ENCODE measurements at places on chromosomes 2 and 18.

- no peak for DNase-seq
Observed at GRCh38 chr2:14363137-14363536, 269.4 kb upstream of the LRATD1 start.

GRCh38 chr2:215171151-215171550 lies 32.7 kb upstream of the ABCA12 start:
- no peak for DNase-seq

GRCh38 chr2:223109341-223109740 lies 57.4 kb downstream of the KCNE4 start:
- DNase-seq = no peak

- no peak for DNase-seq
Observed at GRCh38 chr18:35197296-35197695, 43.5 kb upstream of the ZNF397 start.

DNA sequence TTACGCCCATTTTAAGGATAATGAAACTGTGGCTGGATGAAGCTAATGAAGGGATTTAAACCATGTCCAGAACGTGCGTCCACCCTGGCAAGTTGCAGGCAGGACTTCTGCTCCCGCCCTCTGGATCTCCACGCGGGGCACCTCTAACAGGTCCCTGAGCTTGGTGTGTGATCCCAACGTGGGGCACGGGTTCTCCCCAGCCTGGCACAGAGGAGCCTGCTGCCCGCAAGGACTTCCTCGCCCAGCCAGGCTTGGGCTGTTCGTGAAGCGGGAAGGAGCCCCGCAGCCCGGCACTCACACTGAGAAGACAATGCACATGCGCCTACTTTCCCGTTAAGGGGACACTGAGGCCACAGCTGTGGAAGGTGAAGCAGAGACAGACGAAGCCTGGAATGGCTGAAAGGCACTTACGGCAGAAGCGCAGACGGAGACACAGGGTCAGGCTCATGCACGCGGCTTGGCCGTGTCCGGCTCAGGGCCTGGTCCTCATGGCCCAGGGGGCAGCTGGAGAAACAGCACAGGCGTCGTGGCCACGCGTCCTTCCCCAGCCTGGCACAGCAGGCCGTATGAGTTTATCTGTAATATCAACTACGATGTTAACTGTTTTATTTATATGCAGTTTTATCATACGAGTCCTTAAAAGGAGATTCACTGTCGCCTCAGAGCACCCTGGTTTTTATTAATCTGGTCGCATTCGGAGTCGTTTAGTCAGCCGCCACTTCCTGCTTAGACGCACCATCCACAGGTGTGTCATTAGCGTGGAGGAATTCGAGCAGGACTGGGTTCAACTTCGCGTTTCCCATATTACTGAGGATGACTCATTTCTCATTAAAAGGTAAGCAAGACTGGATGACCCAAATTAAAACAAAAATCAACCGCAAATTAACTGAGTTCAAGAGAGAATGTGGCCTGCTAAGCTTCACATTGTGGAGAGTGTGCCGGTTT lies 835.9 kb downstream of the GALR1 start:
- no peak for DNase-seq

- DNase-seq = no peak
Observed at GRCh38 chr2:142975239-142975638, 97.8 kb downstream of the KYNU start.

DNA sequence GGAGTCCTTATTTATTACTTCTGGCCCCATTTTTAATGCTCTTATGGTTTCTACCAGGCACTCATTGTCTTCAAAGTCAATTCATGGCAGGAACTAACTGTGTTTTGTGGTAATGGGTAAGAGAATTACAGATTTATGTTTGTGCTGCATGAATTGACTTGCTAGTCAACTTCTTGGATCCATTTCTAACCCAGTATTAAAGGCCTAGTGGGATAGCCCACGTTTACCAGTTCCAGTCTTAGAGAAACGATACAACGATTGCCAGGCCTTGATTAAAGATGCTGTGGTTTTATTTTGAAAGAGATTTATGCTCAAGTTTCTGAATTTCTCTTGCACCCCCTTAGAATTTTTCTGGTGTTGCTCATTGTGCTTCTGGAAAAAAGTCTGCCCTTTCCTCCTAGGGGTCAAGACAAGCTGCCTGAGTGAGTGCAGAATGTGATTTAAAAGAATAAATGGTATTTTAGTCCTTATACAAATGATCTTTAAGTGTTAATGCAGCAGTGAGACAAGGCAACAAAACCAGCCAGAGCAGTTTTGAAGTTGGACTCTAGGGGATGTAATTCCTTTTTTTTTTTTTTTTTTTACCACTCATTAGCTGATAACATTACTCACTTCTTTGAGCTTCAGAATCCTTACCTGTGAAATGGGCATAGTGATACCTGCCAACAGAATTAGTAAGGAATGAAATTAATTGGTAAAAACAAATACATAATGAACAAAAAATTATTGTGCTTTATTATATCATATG lies 101.5 kb downstream of the ARHGAP15 start:
- no peak for DNase-seq

DNA sequence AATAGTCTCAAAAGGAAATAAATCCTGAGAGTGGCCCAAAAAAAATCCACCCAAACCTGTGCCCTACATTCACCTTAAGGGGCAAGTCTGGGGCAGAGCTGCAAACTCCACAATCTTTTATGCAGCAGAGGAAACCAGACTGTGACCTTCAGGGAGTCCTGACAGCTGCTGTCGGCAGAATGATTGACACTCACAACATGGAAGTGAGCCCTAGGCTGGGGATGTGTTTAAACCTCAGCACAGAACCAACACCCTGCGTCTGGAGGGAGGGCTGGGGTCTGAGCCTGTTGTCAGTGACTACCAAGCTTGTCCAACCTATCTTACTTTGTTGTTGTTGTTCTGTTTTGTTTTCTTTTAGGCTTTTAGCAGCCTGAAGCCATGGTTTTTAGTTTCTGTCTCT lies 39.6 kb downstream of the CRACDL start:
- DNase-seq = no peak

GRCh38 chr2:143564419-143564818 lies 435.2 kb downstream of the ARHGAP15 start:
- no peak for DNase-seq

DNA sequence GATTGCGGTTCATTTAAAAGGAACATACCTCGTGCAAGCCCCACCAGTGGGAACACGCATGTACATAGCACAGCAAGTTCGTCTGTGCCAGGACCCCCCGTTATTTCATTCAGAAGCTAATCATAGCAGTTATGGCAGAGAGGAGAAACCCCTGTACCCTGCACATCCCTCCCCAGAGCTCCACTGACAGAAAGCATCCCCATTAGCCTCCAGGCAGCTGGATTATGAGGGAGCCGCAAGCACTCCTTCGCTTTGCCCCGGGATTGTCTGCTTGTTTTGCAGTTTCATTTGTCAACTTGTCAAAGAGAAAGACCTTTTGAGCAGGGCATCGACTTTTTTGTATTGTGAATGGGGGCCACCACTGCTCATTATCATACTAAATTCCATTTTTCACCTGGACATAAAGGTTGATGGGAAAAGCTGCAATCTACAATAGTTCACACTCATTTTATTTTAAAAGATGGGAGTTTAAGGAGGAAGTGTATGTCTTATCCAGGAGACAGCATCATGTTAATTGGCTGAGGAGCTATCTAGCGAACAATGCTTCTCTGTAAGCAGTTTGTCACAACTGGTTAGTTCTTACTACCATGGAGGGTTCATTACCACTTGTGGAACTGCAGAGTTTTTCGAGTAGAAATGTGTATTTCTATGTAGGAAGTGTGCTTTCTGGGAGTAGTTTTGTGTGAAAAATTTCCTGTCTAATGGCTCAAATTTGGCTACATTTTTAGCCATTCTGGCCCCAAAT lies 255.3 kb downstream of the THSD7B start:
- DNase-seq = no peak

- no peak for DNase-seq
Observed at GRCh38 chr2:239202836-239203235, 198.0 kb downstream of the HDAC4 start.

GRCh38 chr2:69082430-69082997 lies 69.5 kb downstream of the ANTXR1 start:
- DNase-seq = no peak

GRCh38 chr2:166881177-166881576 lies 7.1 kb upstream of the XIRP2 start:
- no peak for DNase-seq

DNA sequence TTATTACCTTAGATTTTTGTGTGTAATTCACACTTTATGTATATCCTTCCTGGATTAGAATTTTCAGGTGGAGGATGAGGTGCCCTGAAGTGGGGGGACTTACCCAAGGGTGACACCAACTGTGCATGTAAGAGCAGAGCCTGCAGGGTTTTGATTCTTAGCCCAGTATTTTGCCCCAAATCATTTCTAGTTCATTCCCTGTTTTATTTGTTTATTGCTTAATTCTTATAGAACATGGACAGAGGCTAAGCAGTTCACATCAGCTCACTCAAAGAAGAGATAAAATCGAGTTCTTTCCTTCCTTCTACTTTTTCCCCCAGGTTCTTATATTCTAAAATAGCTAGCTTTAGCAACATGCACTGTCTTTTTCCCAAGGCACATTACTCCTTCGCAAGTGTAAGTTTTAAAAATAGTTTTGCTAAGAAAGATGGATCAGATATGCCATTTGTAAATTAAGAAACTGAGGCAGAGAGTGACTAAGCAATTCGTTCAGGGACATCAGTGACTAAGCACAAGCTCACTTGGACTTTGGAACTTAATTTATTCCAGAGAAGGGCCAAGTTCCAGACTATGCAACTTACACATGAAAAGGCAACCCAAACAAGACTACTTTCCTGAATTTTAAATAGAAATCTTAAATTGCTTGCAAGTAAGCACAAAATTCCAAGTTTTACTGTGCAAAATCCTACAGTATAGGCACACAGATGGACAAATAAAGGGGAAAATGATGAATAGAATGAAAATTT lies 427.9 kb upstream of the POU3F3 start:
- DNase-seq = no peak

DNA sequence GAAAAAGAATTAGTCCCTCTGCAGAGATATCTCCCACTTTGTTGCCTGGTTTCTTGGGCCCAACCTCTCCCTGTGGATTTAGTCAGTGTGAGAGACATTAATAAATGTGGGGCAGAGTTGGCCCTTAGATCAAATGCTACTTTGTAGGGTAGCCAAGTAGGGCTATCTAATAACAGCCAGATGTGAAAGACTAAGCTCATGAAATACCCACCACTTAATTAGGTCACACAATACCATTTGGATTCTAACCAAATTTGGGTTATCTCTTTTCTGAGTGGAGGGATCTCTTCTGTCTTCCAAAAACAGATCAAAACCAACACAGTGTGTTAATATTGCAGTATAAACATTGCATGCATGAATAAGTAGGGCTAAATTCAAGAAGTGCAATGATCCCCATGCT lies 626.8 kb upstream of the ZEB2 start:
- DNase-seq = no peak

GRCh38 chr2:69428981-69429380 lies 8.3 kb downstream of the NFU1 start:
- DNase-seq = no peak

DNA sequence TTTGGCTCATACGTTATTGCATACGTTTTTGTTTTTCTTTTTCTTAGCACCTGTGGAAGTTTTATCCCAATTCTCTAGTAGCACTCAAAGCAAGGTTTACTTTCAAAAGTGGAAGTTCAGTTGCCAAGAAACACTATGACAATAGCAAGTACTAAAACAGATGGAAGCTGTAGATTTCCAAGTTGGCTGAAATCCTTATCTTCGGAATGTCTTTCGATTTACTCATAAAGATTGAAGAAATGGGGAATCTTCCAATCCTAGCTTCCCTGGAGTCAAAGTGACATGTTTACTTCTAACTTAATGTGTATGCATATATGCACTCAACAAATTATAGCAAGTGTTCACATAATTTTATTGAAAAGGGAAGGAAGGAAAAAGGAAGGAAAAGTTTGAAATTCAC lies 307.4 kb downstream of the CTNNA2 start:
- no peak for DNase-seq

DNA sequence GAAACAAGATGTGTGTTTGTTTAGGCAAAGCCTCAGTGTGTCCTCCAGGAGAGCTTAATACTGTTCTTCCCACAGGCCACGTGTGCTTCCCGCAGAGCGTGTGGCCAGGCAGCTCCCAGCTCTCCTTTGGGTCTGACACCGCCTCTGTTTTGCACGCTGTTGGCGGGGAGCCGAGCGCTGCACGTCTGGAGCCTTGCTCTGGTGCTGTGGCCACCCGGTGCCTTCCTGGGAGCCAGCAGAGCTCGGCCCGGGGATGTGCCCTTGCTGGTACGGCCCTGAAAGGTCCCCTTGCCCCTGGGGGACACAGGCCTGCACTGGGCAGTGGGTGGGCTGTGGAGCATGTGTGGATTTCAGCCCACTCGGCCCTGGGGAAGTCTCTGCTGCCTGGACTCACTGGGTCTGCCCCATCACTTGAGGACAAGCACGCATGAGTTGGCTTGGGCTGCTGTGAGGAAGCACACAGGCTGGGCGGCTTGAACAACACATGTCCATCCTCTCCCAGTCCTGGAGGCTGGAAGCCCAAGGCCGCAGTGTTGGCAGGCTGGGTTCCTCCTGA lies 160.7 kb upstream of the HDAC4 start:
- DNase-seq = peak; percentile 69

DNA sequence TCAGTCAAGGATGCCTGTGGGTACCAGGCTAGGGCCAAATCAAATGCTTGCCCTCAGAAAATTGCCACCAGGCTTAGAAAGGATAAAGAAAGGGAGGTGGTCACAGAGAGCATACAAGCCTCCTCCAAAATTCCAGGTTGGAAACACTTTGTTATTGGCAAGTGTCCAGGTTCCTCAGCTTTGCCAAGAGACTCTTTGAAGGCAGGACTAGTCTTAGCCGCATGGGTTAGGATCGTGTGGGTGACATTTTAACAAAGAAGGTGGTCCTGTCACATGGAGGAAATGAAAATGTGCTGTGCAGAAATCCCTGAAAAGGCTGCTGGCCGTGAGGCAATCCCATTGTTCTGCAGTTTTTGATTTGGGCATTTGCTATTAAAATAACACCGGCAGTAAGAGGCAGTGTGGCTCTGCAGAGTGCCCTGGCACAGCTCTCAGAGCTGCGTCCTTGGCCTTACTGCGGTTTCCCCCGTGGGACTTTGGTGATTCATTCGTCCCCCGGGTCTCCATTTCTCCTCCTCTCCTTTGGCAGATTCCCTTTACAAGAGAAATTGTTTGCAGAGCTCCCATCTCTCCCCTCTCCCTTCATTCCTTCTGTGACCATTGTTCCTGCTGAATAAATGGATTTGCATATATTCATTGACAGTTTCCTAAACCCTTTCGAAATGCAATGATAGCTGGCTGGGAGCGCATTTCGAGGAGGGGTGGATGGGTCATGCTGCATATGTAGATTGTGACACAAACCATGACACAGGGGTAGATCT lies 187.3 kb downstream of the VAPA start:
- no peak for DNase-seq

DNA sequence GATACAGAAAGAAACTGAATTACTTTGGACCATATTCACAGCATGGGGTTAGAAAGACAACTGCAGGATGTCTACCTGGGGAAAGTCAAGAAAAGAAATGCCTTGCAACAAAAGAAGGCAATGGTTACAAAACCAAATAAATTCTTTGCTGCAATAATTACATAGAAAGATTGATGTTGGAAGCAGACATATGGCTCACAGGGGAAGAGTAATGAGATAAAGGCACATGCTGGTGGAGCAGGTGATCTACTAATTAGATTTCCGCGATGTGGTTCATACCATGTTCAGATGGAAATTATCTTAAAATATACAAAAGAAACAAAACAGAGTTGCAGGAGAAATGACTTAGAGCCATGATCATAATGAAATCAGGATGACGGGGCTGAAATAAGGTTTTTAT lies 718.8 kb upstream of the PKDCC start:
- DNase-seq = no peak

All from coronary artery (tissue), 2 donors.